ENCODE measurements at places on chromosomes 11 and 22.

GRCh38 chr22:47154621-47155081 lies 392.2 kb downstream of the TBC1D22A start:
- DNase-seq = no peak

DNA sequence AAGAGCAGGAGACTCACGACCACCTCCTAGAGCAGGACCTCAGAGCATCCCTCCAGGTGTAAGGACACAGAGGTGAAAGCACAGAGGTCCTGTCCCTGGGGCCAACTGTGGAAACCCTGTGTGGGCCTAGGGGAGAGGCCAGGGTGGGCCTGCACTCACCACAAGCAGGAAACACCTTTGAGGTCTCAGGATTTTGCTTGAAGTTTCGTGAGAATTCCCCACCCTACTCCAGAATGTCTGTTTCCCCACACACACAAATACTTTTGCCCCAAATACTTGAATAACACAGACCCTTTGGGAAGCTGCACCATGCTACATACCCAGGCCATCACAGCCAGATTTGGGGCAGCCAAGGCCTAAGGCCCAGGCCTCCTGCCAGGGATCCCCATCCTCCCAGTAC lies 18.1 kb downstream of the SLC43A3 start:
- no peak for DNase-seq

DNA sequence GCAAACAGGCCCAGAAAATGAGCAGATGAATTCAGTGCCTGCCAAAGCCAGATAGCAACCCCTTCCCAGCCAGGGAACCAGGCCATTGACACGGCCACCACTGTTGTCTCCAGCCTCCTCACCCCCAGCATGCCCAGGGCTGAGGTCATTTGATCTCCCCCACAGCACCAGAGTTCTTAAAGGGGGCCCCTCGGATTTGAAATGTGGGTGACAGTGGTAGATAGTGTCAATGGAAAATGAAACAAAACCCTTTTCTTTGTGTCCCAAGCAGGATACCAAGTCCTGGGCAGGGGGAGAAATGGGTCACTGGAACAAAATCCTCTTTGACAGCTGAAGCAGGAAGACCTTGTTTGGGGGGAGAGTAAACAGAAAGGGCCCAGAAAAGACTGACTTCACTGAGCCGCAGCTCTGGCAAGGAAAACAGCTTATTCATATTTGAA lies 14.3 kb upstream of the ACCSL start:
- DNase-seq = no peak

DNA sequence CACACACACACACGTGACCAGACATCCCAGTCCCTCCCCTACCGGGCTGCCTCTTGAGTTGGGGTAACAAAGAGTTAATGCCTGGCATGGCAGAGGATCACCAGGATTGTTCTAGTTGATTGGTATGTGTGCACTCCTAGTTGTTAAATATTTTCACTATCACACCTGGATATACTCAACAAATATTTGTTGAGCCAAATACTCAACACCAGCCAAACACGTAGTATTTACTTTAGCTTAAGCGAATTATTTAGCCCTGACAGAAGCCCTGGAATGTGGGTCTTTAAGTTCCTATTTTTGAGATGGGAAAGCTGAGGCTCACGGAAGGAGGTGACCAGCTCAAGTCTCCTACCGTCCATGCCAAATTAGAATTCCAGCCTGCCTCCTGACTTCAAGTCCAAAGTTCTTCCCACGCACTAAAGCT lies 10.5 kb downstream of the CD3E start:
- DNase-seq = no peak

DNA sequence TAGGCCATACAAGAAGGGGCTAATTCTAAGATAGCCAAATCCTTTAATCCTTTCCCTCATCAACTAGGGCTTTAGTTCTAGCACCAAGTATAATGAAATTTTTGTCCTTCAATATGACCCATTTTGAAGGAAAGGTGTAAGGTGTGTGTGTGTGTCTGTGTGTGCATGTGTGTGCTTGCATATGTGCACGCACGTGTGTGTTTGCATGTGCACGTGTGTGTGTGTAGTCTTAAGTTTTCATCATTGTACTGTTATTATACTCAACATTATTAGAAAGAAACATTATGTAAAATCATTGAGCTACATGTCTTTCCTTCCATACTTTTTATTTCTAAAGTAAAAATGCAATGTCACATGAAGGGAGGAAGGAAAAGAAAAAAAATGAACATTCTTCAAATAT lies 547.7 kb downstream of the FAM181B start:
- DNase-seq = no peak

DNA sequence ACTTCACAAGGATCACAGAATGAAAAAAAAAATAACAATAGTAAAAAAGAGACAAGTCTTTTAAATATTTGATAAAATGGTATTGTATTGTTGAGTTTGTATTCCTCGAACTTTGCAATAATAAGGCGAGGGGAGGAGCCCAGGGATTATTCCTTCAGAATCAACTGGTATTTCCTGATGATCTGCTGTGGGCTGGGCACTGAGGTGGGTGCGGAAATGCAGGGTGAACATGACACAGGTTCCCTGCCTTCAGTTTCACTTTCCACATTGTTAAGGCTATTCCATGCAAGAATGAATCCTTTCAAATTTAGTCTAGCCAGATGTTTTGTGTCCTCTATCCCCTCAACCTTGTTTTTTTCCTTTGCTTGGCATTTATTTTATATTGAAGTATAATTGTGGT lies 2.1 kb upstream of the EIF3M start:
- DNase-seq = no peak

DNA sequence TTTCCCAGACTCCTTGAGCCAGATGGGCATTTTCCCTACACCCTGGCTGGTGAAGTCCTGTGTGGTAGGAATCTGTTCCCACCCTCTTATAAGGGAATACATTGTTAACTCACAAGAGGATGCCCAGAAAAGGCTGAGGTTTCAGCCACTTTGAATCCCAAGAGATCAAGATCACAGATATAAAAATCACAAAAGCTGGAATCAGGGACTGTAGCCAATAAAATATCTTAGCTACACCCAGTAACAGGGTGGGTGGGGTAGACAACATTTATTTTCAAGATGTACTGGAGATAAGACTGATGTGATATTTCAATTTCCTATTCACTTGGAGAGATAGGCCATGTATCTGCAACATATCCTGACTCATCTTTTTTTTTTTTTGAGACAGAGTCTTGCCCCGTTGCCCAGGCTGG lies 50.3 kb downstream of the COPB1 start:
- DNase-seq = no peak

GRCh38 chr22:45891471-45891995 lies 85.4 kb downstream of the WNT7B start:
- no peak for DNase-seq

DNA sequence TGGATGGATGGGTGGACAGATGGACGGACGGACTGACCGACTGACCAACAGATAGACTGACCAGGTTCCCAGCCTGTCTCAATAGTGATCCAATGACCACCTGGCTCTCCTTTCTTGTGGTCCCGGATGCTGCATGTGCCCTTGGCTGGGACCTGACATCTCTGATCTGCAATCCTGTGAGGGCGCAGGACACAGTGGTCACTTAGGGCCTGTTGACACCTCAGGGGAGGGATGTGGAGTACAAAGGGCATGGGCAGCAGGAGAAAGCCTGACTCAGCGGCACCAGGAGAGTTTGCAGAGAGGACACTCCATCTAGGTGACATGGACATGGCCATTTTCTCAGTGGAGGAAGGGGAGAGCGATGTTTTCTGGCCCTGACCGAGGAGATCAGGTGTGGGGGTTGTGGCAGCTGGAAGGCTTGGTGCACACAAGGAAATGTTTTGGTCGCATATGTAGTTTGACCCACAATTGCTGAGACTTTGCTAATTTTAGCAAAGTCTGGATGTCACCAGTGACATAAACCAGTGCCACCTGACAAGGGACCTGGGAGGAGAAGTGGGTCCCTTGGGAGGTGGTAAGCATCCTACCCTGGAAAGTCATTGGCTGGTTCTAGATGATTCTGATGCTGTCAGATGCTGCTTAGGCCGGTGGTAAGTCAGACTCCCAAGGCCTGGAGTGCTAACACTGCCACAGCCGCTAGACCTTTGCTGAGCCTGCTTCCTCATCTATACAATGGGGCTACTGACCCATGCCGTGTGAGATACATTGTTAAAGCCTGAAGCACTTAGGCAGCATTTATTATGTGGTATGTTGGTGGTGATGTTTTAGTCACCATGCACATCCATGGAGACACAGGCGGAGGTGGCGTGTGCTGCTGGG lies 50.7 kb downstream of the CD82 start:
- DNase-seq = no peak

- DNase-seq = no peak
Measured at GRCh38 chr22:41781507-41781906, 19.0 kb upstream of the CCDC134 start.

DNA sequence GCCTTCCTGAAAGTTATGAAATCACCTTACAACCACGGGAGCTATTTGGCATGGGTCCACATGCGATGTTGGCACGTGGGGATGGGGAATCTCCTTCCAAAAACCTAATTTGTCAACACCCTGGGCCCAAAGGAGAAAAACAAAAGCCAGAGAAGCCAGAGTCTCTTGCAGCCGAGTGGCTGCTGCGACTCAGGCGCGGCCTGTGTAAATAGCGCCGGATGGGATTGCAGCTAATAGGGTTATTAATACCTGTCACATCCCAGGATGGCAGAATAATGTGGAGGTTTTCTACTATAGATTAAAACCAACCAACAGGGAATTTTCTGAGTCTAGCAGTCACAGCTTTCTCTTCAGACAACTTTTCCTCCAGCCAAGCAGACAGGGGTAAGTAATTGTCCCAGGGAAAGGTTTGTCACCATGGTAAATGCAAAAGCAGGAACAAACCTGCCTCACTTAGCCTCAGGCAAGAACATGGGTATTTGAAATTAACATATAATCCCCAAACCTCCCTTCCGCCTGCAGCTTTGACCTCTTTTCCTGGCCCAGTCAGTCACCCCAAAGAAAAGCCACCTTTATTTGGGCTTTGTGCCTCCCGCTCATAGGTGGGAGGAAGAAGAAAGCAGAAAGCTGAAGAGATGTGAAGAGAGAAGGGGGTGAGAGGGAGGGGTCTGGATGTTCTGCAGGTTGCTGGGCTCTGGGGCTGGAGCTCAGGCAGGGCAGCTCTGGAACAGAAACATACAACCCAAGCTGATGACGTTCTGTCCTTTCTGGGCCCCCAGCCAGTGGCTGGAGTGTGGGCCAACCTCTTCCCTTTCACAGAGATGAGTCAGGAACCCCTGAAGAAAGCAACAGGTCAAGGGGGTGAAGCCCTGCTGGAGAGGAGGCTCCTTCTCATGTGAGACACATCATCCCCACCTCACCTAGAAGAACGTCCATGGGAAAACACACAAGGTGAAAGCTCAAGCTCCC lies 376.5 kb downstream of the NXPE2 start:
- no peak for DNase-seq

- DNase-seq = no peak
Measured at GRCh38 chr11:13923716-13924650, 38.5 kb upstream of the SPON1 start.
